ENCODE measurements at places on chromosomes 11 and 22.

DNA sequence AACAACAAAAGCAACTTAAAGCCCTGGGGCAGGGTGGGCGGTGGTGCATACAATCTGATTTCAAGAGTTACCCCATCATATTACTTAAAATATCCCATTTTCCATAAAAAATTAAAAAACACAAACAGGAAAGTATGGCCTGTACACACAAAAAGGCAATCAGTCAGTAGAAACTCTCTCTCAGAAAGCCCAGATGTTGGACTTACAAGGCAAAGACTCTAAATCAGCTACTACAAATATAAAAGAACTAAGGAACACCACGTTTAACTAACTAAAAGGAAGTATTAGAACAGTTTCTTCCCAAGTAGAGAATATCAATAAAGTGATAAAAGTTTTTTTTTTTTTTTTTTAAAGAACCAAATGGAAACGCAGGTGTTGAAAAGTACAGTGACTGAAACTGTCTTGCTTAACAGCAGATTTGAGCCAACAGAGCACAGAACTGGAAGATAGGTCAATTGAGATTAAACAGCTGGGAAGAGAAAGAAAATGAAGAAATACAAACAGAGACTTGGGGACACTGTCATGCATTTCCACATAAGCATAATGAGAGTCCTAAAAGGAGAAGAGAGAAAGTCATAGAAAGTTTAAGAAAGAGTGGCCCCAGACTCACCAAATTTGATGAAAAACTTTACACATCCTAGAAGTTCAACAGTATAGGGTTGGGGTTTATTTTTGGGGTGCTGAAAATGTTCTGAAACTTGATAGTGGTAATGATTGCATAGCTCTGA lies 8.6 kb downstream of the SC5D start:
- DNase-seq, result no peak

DNA sequence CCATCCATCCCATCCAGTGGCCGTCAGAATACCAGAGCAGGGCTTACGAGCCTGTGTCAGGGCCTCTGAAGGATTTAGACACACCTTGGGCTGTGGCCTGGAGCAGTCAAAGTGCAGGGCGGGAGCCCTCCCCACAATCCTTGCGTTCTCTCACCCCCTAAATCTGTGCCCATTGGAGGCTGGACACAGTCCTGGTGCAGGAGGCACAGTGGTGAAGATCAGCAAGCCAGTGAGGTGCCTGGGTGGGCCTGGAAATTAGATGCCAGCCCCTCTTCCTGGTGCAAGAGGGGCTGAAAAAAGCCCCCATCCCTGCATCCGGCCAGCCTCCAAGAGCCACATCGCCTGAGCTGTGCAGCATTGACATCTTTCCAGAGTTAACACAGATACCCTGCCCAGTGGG lies 1045.8 kb downstream of the TBC1D22A start:
- no peak for DNase-seq

- no peak for DNase-seq
Measured at GRCh38 chr11:115784796-115785521, 280.7 kb upstream of the CADM1 start.

- DNase-seq, result no peak
Measured at GRCh38 chr11:66951135-66951534, 7.0 kb downstream of the PC start.

DNA sequence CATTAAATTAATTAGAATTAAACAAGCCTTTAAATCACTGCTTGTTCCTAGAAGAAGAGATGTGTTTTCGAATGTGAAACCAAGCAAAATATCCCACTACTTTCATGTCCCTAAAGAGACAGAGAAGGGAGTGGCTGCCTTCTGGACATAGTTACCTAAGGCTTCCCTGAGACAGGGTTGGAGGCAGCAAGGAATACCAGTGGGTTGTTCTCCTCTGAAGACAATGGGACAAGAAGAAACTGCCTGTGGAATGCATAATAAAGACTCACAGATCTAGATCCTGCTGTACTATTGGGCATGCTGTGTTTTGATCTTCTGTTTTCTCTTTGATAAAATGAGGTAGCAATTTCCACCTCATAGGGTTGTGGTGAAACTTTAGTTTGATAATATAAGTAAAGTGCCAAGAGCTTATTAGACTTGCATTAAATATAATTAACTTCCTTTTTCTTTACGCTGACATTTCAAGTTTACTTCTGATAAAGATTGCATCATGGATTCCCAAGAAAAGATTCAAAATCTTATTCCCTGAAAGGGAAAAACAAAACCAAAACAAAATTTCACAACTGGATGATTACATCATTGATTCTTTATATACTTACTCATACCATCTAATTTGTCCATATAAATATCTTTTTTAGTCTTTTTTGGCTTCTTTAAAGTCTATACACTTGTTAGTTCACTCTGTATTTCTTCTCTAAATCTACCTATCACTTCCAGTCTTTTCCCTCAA lies 621.3 kb downstream of the ETS1 start:
- no peak for DNase-seq

GRCh38 chr11:88448131-88448670 lies 110.7 kb upstream of the CTSC start:
- DNase-seq, result no peak

- DNase-seq, result peak; percentile 59
Measured at GRCh38 chr11:122743949-122744348, 88.4 kb downstream of the UBASH3B start.

DNA sequence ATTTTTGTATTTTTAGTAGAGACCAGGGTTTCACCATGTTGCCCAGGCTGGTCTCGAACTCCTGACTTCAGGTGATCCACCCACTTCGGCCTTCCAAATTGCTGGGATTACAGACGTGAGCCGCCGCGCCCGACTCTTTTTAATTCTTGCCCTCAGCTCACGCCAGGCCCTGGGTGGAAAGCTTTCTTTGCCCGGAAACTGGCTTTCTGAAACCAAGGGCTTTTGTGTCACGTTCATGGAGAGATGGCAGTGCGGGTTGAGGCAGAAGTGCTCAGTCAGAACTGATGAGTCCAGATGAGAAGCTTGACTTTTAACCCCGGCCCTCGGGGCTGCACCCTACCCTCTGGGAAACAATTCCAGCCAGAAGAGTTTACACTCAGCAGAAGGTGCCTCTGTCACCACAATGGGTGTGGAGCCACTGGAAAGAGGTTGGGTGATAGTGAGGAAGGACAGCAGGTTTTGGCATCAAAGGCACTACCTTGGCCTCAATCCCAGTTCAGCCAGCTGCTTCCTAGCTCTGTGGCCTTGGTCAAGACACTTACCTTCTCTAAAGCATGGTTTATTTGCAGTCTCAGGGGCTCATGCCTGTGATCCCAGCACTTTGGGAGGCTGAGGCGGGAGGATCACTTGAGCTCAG lies 890 bp upstream of the ARFGAP3 start:
- no peak for DNase-seq

DNA sequence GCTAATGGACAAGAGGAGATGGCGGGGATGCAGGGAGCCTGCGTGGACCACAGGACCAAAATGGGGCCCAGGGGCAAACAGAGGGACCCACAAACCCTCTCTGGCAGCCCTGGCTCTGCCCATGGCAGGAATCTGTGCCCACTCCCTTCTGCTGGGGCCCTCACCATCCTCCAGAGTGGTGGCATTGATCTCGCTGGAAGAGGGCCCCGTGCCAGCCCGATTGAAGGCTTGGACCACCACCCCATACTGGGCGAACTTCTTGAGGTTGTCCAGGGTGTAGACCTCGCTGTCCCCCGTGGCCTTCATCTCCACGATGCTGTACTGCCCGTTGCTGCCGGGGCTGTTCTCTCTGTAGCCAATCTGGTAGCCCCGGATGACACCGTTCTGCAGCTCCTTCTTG lies 137.1 kb downstream of the CEP164 start:
- no peak for DNase-seq

GRCh38 chr22:36227396-36227795 lies 11.9 kb downstream of the APOL2 start:
- no peak for DNase-seq

DNA sequence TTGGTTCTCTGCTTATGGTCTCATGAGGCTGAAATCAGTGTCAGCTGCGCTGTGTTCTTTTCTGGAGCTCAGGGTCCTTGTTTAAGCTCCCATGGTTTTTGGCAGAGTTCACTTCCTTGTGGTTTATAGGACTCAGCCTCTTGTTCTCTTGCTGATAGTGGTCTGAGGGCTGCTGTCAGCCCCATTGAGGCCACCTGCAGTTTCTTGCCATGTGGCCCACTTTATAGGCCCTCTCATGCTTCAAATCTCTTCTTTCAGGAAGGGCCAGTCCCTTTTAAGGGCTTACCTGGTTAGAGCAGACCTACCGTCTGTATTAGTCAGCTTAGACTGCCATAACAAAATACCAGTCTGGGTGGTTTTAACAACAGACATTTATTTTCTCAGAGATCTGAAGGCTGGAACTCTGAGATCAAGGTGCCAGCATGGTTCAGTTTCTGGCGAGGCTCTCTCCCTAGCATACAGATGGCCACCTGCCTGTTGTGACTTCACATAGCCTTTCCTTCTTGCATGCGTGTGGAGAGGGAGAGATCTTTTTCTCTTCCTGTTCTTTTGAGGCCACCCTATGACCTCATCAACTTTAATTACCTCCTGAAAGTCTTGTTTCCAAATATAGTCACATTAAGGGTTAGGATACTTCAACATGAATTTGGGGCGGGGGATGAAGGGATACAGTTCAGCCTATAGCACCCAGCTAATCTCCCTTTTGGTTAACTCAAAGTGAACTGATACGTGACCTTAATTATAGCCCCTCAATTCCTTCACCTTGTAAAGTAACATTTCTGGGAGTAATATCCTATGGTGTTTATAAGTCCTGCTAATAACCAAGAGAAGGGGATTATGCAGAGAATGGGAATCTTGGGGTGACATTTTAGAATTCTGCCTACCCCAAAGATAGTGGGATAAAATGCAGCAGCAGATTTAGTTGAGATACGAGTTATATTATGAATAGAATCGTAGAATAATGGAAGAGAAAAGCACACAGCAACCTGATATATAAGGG lies 131.8 kb downstream of the UVRAG start:
- no peak for DNase-seq

GRCh38 chr22:38220163-38220562 lies 18.4 kb downstream of the MAFF start:
- no peak for DNase-seq

DNA sequence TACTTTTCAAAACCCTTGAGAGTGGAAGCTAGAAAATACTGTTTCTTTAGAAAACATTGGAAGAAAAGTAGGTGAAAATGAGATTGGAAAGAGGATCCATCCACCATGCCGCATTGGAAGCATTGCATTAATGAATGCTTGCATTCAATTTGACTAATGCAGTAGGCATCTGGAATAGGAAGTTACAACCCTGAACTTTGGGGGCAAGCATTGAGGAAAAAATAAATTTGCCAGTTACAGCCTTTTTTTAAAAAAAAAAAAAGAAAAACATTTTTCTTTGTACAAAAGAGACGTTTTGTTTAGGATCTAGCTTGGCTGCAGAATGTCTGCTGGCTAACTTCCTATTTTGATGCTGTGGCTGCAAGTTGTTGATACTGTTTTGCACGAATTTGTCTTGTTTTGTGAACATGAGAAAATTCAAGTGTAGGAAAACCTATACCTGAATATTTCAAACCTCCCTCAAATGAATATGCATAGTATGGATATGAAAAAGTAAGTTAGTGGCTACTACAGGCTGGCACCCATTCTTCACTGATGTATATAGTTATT lies 28.1 kb downstream of the RTN3 start:
- no peak for DNase-seq

GRCh38 chr11:76567261-76567660 lies 103.3 kb downstream of the LRRC32 start:
- DNase-seq, result no peak

DNA sequence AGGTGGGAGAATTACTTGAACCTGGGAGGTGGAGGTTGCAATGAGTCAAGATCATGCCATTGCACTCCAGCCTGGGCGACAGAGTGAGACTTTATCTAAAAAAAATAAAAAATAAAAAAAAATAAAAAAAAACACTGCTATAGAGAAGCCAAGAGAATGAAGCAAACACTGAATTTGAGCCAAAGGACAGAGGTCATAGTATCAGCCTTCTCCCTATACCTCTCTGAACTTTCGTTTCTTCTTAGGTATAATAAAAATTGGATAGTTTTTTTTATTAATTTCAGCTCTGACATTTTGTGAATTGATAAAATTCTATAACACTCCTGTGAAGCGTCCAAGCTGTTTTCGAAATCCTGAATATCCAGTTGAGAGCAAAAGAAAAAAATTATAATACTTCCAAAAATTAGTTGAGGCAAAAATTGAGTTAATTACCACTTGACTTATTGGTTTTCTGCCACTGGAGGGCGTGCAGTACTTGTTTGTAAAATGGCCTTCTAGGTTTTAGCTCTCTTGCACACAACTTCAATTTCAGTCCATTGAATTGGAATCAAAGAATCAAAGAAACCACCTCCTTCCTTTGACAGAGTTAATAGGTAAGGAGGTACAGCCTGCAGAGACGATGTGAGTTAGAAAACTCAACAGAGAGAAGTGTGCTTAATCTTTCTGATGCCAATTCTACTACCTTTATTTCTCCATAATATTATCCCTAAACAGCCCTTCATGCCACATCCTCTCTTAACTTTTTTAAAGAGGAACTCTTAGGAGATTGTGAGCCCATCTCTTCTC lies 143.2 kb downstream of the BBOX1 start:
- DNase-seq, result no peak

GRCh38 chr11:111307472-111308108 lies 9.2 kb downstream of the POU2AF3 start:
- DNase-seq, result no peak

GRCh38 chr11:119299416-119299815 lies 17.5 kb downstream of the MCAM start:
- DNase-seq, result no peak

GRCh38 chr22:36304429-36304828 lies 51.5 kb downstream of the APOL1 start:
- DNase-seq, result no peak

GRCh38 chr11:69380921-69381581 lies 87.1 kb downstream of the MYEOV start:
- DNase-seq, result no peak

GRCh38 chr11:74721479-74721835 lies 9.8 kb downstream of the CHRDL2 start:
- no peak for DNase-seq

DNA sequence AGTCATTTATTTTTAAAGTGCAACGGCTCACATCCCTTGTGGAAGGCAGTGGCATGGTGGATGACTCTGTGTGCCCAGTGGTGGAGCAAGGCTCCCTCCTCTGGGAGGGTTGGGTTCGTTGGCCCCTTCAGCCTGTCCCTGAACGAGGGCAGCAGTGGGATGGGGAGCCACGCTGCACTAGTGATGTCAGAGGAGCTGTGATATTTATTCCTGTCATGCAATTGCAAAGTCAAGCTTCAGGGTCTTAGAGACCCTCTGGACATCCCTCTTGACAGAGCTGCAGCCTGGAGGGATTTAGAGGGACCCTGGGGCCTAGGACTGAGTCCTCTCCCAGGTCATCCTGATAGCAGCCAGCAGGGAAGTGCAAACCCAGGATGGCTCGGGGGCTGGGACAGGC lies 78.2 kb upstream of the NARS2 start:
- DNase-seq, result no peak

GRCh38 chr22:23034621-23035556 lies 35.4 kb upstream of the GNAZ start:
- DNase-seq, result no peak

GRCh38 chr11:104442321-104442720 lies 278.4 kb upstream of the PDGFD start:
- DNase-seq, result no peak
